ENCODE measurements at places on chromosomes 5 and 9.

DNA sequence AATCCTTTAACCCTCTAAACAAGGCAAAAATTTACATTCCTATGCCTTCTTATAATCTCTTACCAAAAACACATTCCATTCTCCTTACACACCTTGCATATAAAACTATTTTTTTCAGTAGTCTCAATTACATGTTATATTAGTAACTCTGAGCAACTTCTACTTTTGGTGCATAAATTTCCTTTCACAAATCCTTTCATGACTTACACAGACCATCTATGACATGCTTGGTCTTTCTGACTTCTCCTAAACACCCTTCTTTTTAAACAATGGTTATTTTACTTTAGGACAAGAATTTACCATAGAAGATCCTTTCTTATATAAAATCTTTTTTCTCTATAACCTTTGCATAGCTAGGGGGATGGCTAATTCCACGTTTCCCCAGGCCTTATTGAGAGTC lies 208.0 kb upstream of the ARRDC3 start:
- DNase-seq: no peak

DNA sequence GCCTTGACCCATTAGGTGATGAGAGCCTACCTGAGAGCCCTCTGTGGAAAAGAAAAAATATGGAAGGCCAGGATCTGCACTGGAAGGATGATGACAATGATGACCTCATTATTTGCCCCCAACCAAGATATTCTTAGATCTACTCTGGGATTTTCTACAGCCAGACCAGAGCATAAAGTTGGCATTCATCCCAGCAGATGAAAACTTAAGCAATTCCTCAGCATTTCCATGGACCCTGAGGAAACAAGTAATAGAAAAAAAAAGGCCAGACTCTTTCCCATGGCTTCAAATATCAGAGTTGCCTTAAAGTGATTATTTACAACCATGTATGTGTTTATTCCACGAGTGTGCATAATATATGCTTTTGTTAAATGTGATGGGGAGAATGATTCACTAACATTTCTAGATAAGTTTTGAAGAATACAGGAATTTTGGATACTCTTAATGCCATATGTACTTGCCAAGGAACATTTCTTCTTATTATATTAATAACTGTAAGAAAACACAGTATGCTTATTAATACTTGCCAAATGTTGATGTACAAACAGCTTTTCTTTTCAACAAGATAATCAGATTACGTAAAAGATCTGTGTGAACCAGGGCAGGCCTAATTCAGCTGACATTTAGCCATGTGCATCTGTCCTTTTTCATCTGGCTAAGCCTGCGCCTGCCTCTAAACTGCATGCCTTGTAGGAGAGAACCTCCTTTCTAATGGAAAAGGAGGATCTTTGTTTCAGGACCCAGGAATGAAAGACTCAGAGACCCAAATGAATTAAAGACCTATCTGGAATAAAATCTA lies 94.8 kb downstream of the ARRDC3 start:
- DNase-seq: no peak

GRCh38 chr9:89647366-89648128 lies 42.7 kb downstream of the GADD45G start:
- no peak for DNase-seq

DNA sequence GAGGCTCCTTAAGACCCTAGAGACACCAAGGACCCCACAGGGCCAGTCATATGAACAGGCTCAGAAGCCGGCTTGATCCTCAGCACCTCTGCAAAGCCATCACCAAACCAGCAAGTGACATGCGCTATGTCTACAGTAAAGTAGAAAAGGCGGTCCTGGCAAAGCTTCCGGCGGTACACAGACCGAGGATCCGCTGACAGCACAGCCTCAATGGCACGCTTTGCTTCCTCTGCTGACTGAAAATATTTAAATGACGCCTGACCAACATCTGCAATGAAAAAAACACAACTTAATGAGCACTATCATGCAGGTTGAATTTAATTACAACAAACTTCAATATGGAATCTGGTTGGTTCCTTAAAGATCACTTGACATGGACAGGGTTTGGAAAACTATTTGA lies 17.6 kb downstream of the TRMO start:
- no peak for DNase-seq

GRCh38 chr9:104854613-104855012 lies 73.3 kb downstream of the ABCA1 start:
- DNase-seq: peak; percentile 30

DNA sequence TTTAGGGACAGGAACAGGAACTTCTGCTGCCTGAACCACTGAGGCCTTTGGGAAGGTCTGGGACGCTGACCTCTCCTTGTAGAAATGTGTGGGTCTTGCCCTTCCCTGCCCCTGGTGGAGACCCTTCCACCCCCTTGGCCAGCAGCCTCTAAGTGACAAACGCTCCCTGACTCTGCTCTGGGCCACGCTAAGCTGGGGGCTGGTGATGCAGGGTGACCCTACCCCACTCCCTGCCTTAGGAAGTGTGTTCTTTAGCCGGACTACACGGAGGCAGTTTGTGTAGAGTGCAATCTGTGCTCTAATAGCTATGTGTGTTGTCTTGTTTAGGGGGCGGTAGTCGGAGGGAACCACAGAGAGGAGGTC lies 123.0 kb downstream of the COL23A1 start:
- DNase-seq: no peak

DNA sequence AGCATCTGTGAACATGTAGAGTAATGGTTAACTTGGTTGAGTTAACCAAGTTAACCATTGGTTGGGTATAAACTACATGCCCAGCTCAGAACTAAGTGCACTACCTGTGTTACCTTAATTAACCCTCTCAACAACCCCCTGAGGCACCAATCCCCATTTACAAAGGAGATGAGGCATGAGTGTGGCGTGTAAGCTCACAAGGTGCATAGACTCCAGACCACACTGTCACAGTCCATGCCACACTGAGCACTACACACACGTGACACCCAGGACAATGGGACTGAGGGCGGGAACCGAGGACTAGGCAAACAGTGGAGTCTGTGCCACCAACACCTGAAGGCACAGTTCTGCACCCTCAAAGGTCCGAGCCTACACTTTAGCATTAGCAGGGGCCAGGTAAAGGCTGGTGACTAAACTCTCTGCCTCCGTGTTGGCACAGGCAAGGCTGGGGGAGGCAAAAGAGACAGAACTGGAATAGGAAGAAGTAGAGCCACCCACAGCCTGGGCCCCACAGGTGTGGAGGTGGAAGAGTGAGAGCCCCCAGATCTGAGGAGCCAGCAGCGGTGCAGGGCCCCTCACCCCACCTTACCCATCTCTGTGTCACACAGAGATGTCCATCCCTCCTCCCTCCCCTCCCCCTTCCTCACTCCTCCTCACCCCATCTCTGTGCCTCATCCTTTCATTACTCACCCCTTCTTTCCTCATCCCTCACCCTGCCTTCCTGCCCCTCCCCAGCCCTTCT lies 2.2 kb upstream of the DNAJB5 start:
- DNase-seq: peak; percentile 84

- DNase-seq: no peak
Measured at GRCh38 chr5:168062239-168062638, 229.2 kb upstream of the WWC1 start.

DNA sequence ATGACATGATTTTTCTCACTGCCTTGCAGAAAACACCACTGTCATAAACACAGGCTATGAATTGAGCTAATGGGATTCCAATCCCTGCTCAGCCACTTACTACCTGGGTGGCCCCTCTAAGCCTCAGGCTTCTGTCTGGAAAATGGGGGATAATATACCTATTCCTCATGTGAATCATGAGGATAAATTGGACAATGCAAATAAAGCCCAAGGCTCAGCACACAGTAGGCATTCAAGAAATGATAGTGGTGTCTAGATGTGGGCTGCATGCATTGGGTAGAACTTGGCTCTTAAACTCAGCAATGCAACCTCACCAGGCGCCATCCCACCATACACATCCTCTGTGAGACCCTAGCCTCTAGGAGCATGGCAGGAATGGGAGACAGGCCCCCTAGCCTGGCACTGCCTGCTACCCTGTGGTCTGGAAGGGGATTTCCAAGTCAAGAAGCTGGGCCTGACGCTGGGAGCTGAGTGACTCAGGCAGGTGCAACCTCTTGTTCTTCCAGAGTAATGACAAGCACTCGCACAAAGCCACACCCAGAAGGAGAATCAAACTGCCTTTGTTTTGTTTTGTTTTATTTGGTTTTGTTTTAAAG lies 2.3 kb upstream of the TNIP1 start:
- peak; percentile 47 for DNase-seq

DNA sequence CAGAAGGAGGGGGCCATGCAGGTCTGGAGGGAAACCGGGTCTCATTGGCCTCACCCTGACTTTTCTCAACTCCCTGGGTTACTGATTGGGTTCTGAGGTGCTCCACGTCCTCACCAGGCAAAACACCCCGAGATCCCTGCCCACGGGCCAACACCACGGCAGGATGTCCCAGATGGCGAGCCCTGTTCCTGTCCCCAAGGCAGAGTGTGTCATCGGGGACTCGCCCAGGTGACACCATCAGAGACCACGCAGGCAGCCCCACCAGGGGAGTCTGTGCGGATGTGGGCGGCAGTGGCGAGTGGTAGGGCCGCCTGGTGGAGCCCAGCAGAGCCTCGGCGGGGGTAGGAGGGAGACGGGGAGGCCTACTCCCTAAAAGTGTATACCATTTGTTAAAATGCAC lies 59.0 kb upstream of the UBAC1 start:
- DNase-seq: no peak

DNA sequence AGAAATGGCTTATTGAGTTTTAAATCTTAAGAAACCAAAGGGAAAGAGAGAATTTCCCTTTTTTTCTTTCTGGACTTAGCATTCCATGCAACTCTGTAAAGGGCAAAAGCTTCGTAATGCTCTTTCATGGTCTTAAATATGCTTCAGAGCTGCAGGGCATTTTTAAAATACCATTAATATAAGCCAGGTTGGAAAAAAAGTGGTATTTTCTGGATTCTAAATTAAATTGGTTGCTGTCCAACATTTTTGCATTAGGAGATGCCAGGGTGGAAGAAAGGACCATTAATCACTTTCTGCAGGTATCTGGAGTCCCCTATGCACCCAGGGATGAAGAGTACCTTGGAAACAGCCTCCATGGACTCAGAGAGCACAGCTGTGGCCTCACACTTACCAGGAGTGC lies 215.1 kb upstream of the DAPK1 start:
- DNase-seq: no peak

DNA sequence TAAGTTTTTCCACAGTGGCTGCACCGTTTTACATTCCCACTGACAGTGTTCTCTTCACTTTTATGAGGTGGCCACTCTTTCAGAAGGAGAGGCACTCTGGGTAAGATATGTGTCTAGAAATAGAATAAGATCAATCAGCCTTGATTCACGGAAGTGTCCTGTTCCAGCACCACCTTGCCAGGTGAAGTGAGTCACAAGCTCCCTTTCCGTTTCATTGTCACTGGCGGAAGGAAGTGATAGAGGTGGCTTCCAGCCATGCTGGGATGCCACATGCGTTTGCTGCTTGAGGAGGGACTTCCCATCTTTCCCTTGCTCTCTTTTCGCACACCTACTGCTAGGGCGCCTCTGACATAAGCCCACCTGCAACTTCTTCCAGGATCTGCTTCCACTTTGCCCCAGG lies 217.1 kb downstream of the PIK3R1 start:
- no peak for DNase-seq

DNA sequence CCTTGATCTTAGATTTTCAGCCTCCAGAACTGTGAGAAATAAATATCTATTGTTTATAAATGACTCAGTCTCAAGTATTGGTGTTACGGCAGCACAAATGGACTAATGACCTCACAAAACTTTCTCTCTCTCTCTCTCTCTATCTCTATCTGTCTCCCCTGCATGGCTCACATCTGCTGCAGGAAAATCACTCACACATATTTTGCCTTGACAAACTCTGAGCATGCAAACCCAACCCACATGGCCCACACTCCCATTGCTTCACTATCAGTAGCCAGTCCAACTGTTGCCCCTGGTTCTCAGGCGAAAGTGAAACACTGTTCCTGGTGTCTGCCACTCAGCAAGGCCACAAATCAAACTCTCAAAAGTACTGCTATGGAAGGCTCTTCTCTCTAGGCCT lies 66.4 kb upstream of the PIK3R1 start:
- DNase-seq: no peak

GRCh38 chr9:81072758-81073157 lies 616.6 kb downstream of the TLE1 start:
- DNase-seq: no peak

GRCh38 chr5:35237580-35238376 lies 7.5 kb upstream of the PRLR start:
- DNase-seq: no peak

DNA sequence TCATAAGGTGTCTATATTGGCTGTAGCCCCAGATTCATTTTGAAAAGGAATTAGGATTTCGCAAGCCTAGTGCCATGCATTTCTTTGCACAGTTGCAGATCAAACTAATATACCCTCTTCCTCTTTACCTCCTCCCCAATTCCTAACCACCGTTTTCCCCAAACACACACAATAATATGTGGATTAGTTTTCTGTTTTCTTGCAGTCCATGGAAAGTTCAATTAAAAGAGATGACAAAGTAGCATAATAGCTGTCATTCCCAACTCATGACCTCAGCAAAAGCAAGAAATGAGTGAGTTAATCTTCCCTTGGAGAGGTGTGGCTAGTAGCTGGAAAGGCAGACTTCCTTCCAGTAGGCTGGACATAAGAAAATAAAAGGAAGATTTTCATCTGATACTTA lies 349.1 kb downstream of the TMEM232 start:
- no peak for DNase-seq

All from NCI-H345 (cell line).